Neural crest cell (in vitro differentiated cells): ENCODE measurements at places on chromosomes 4 and X. TPM values are rescaled to one million over a fixed set of nuclear protein-coding genes. Genes with fewer than 3 reads are reported as not detected.

MAGEB2 gene
- not detected in 2 replicates for total RNA-seq

XKRX gene
- total RNA-seq, result 0.41 and 0.51 TPM in 2 replicates

SPANXC gene
- not detected in 2 replicates for total RNA-seq

CFP gene
- 1.6 and 1.7 TPM in 2 replicates for total RNA-seq

GBA3 gene
- total RNA-seq, result not detected in 2 replicates

RADX gene
- 17.4 and 19.9 TPM in 2 replicates for total RNA-seq

EGFL6 gene
- total RNA-seq, result 0.11 TPM in 1 of 2 replicates, not detected in the other

C4orf51 gene
- not detected in 2 replicates for total RNA-seq

TLR3 gene
- 0.11 and 0.19 TPM in 2 replicates for total RNA-seq

- H3K4me1 ChIP-seq, result no peaks in the 10 kb centered on the region
- no peaks in the 10 kb centered on the region for H3K36me3 ChIP-seq
- no peaks in the 10 kb centered on the region for H3K27me3 ChIP-seq
These were observed 759.6 kb upstream of the NDST4 start for GRCh38 chr4:115873048-115873447.

DNA sequence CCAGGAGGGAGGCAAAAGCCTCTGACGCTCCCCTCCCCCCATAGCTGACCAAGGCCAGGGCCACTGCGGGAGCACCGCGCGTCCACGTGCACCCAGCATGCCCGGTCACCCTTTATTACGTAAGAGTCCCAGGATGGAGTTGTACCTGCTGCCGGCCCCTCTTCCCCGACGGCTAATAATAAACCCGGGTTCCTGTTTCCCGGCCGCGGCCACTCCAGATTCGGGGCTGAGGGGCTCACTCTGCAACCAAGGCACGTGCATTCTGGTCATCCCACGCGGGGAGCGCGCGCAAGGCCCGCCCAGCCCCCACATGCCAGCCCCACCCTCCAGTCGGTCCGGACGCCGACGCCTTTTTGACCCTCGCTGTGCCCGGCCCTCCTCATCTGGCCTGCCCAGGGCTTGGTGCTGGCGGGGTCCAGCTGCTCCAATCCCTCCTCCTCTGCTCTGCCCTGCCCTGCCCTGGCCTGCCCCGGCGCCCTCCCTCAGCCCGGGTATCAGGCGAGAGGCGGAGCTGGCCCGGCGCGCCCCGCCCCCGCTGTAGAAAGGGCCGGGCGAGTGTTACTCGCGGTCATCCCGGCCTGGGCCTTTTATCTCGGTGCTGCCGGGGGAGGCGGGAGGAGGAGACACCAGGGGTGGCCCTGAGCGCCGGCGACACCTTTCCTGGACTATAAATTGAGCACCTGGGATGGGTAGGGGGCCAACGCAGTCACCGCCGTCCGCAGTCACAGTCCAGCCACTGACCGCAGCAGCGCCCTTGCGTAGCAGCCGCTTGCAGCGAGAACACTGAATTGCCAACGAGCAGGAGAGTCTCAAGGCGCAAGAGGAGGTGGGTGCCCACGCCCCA lies 2.6 kb downstream of the MID1IP1 start:
- peak overlapping the region; percentile 100 for H3K4me3 ChIP-seq
- peaks cover 38% of the 10 kb centered on the region for H3K4me1 ChIP-seq
- DNase-seq, result peak; percentile 63
- H3K27ac ChIP-seq, result peak overlapping the region; percentile 94
- no peaks in the 10 kb centered on the region for H3K27me3 ChIP-seq

DNA sequence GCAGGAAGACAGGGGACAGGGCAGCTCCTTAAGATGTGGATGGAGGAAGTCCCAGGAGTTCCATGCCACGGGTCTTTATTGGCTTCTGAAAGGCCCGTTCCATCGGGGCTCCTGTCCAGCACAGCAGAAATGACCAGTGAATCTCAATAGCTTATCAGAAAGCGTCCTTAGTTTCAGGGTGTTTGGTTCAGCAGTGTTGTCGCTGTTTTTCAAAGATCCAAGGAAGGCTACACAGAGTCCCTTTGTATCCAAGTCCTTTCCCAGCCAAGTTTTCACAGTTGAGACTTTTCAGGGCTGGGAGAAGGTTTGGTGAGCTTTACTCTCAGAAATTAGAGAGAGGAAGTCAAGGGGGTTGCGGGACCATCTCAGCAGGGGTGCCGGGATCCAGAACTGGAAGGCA lies 5.0 kb upstream of the ZCCHC4 start:
- H3K4me1 ChIP-seq, result peaks cover 12% of the 10 kb centered on the region
- no peaks in the 10 kb centered on the region for H3K36me3 ChIP-seq
- H3K27ac ChIP-seq, result peak overlapping the region; percentile 93
- peak overlapping the region; percentile 9 for H3K4me3 ChIP-seq
- DNase-seq, result no peak
- H3K27me3 ChIP-seq, result no peaks in the 10 kb centered on the region

DNA sequence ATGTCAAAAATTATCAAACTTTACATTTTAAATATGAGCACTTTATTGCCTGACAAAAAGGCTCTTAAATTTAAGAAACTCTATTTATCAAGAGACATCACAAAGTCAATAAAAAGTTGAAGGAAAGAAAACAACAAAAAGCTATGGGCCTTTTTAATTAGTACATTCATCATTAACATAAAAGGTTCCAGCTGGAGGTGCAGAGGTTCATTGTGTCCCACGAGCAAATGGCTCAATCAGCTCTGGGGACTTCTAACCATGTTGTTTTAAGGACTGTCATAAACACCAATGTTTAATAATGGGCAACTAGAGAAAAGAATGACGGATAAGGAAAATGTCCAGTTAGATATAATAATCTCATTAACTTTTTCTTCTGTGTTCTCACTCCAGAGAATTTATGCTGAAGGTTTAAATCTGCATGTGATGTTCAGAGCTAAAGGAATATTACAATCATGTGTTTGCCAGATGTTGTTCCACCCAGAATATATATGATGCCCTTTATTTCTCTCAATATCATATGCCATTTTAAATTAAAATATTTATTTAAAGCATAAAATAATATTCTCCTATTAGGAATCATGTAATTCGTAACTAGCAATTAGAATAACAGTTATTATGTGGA lies 840.3 kb upstream of the ADGRL3 start:
- peaks cover 7% of the 10 kb centered on the region for H3K4me1 ChIP-seq
- H3K4me3 ChIP-seq, result no peak overlapping the region
- H3K27me3 ChIP-seq, result no peaks in the 10 kb centered on the region

DNA sequence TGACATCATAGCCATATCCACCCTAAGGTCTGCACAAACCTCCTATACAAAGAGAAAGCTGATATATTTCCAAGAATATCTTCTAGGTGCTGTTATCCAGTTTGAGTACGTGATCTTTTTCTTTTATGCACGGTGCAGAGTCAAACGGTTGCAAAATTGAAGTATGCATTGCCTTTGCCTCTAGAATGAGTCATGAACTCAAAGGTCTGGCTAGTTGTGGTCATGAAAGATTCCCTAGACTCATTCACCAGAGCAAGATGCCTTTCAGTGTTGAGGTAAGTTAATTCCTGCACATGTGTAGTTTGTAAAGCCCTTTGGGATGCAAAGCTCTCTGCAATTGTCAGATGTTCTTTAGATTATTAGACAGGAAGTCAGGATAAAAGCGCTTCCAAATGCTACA lies 704.4 kb downstream of the PCDH19 start:
- no peak overlapping the region for H3K27ac ChIP-seq
- no peaks in the 10 kb centered on the region for H3K4me1 ChIP-seq
- DNase-seq, result no peak
- H3K36me3 ChIP-seq, result no peaks in the 10 kb centered on the region
- H3K4me3 ChIP-seq, result no peak overlapping the region

DNA sequence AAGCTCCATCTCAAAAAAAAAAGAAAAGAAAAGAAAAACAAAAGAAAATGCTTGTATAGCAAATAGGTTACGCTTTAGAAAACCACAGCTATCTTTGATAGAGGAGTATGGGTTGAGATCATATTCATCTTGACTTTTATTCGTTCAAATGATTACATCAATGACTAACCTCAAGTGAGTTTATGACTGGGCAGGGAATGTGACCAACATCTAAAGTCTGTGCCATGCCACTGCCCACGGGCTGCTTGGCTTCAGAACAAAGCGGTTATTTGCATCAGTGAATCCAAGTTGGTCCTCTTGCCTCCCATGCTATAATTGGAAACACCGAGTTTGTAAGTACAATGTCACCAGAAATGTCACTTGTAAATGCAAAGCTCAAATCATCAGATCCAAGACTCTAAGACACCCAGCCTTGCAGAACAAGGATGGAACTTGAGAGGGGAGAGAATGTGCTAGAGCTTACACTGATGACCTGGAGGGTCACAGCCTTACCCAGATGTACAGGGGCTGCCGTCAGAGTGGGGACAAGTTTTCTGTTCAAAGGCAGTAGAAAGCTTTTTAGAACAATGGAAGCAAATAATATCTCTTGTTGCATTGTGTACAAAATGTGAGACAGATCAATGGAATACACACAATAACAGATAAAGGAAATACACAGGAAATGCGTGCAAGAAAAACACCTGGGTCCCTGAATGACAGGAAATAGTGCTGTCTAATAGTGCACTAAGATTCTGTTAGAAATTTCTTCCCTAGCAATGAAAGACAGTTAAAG lies 8.4 kb upstream of the OPN1LW start:
- no peak overlapping the region for H3K4me3 ChIP-seq
- DNase-seq, result no peak
- no peaks in the 10 kb centered on the region for H3K27me3 ChIP-seq
- no peak overlapping the region for H3K27ac ChIP-seq

- H3K36me3 ChIP-seq, result no peaks in the 10 kb centered on the region
- no peak overlapping the region for H3K27ac ChIP-seq
- DNase-seq, result no peak
- no peaks in the 10 kb centered on the region for H3K27me3 ChIP-seq
- H3K4me1 ChIP-seq, result no peaks in the 10 kb centered on the region
- H3K4me3 ChIP-seq, result no peak overlapping the region
These were observed 300.1 kb upstream of the TRAM1L1 start for GRCh38 chr4:117385526-117385925.

DNA sequence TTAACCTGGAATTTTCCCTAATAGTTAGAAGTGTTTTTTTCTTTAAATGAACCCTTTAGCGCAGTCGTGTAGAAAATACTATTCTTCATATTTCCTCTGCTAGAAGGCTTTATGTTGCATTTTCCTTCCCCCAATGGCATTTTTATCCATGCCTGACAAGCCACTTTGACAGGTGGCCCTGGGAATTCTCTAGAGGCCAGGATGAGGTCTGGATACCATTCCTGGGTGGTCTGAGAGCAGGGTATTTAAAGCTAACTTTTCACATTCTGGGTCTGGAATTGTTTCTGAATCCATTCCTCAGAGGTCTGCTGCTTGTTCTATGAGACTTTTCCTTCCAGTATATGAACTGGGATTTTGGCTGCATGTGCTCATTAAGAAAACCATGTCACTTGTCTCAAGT lies 31.2 kb upstream of the PDGFRA start:
- no peak for DNase-seq
- H3K36me3 ChIP-seq, result peaks cover 2% of the 10 kb centered on the region
- H3K4me1 ChIP-seq, result peaks cover 16% of the 10 kb centered on the region
- H3K27ac ChIP-seq, result no peak overlapping the region
- H3K27me3 ChIP-seq, result no peaks in the 10 kb centered on the region

- peak overlapping the region; percentile 57 for H3K4me3 ChIP-seq
- H3K4me1 ChIP-seq, result peaks cover 34% of the 10 kb centered on the region
- no peak for DNase-seq
- H3K27me3 ChIP-seq, result peaks cover 6% of the 10 kb centered on the region
These were observed 1.6 kb upstream of the SUV39H1 start for GRCh38 chrX:48694776-48695533.

DNA sequence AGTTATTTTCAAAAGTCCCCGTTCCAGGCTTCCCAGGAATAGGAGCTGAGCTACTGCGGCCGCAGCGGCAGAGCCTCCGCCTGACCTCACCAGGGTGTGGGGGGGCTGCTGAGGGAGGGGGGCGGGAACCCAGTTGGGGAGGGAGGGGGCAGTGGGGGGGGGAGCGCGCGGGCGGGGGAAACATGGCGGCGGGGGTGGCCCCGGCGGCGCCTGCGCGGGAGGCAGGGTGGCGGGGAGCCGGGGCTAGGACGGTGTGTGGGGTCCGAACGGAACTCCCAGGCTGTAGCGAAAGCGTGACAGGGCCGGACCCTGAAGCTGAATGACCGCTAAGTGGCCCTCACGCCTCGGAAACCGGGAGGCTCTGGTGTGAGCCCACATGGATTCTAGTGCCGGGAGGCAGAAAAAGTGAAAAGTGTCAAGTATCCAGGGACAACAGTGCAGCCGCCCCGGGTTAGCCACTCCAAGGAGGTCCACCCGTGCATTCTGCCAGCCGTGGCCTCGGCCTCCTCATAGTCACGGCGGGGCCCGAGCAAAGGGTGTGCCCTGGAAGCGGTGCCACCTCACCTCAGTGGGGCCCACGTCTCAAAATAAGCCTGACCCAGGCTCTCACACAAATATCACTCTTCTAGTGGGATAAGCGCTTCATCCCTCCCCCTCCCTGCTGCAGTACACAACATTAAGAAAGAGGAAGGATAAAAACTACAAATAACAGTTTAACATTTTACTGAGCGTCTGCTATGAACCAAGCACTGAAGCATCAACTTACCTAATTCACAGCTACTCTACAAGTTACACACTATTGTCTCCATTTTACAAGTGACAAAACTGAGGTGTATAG lies at the start of gene KLHL13:
KLHL13 (minus strand) TSS at position 98 of the 838 bp plus-strand sequence. CDS start 88,337 bp downstream, outside the sequence.
- H3K27me3 ChIP-seq, result no peaks in the 10 kb centered on the region
- DNase-seq, result peak; percentile 17
- H3K36me3 ChIP-seq, result no peaks in the 10 kb centered on the region
- peak within 1 kb of the TSS; percentile 92 for H3K4me3 ChIP-seq
- peak within 1 kb of the TSS; percentile 94 for H3K27ac ChIP-seq

DNA sequence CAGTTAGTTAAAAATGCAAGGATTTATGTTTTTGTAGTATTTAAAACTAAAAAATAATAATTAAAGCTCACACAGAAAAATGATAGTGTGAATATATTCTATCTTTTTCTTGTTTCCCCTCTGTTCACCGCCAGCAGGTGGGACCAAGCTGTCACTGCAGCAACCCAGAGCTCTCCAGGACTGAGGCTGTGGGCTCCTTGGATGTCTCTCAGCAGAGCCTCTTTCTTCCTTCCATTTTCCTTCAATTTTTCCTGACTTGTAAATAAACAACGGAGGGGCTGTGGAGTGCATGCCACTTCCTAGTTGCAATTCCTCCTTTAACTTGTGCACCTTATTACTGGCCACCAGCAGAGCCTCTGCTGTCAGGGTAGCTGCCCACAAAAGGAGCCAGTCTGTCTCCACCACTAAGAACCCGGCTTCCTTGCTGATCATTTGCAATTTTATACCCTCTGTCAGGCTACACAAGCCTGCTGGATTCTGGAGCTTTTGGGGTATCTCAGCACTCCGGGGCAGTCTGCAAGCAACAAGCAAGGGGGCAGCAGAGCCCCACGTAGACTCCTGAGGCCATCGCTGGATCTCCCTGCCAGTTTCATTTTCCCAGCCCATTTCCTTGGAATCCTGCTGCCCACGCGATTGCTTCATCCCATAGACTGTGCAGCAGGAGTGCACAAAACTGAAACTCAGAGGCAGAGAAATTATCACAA lies 1467.4 kb downstream of the C4orf33 start:
- no peak overlapping the region for H3K4me3 ChIP-seq
- peaks cover 4% of the 10 kb centered on the region for H3K36me3 ChIP-seq
- H3K4me1 ChIP-seq, result peaks cover 9% of the 10 kb centered on the region
- no peaks in the 10 kb centered on the region for H3K27me3 ChIP-seq

DNA sequence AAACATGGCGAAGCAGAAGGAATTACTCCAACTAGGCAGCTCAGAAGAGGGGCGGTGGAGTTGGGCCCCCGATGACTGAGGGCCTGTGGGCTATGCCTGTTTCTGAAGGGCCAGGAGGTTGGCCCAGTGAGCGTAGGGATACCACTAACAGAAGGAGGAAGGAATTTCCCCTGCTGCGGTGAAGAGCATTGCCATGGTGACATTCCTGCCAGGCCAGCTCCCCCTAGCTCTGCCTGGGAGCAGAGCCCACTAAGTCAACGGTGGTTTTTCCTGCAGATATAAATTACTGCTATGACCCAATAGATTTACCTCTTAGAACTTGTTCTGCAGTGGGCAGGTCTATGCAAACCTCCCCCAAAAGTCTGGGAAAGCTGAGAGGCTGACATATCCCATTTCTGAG lies 28.9 kb upstream of the HMX1 start:
- DNase-seq, result no peak
- H3K4me1 ChIP-seq, result peaks cover 17% of the 10 kb centered on the region
- H3K27ac ChIP-seq, result no peak overlapping the region
- H3K4me3 ChIP-seq, result no peak overlapping the region
